ENCODE measurements at places on chromosomes 5 and 9.

DNA sequence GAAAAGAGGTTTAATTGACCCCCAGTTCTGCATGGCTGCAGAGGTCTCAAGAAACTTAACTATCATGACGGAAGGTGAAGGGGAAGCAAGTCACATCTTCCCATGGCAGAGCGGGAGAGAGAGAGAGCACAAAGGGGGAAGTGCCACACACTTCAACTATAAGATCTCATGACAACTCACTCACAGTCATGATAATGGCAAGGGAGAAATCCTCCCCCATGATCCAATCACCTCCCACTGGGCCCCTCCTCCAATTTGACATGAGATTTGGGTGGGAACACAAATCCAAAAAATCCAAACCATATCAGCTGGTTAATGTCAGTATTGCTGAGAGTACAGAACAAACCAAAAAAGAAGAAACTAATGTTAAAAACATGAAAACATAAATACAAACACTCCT lies 120.2 kb downstream of the STARD4 start:
- no peak for DNase-seq

GRCh38 chr5:44388321-44389089 lies 715 bp downstream of the FGF10 start:
- DNase-seq: no peak

GRCh38 chr9:86975606-86976005 lies 28.3 kb upstream of the GAS1 start:
- no peak for DNase-seq

DNA sequence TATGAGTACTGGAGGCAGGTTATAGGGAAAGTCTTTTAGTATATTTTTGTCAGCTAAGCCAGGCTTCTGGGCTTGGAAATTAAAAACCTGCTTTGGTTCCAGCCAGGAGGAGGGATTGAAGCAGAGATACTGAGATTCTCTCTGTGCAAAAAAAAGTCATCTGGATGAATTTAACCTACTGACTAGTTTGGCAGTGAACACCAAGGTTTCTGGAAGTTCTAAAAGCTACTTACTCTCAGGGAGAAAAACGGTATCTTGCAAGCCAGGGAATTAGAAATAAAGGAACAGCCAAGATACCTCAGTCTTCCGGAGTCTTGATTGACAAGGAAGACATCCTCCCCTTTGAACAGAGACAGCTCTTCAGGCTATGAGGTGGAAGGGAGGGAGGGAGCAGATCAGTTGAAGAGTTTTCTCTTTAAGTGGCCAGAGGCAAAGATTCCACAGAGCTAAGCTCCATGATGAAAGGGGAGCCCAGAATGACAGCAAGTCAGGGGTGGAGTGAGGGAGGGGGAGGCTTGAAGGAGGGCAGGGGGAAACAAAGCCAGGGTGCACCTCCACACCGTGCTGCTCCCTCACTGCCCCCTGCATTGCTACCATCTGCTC lies 8.3 kb upstream of the ZBTB34 start:
- DNase-seq: no peak

- no peak for DNase-seq
Observed at GRCh38 chr5:82985763-82986162, 91.4 kb downstream of the TMEM167A start.

GRCh38 chr5:74471875-74472274 lies 168.7 kb downstream of the ENC1 start:
- DNase-seq: no peak

DNA sequence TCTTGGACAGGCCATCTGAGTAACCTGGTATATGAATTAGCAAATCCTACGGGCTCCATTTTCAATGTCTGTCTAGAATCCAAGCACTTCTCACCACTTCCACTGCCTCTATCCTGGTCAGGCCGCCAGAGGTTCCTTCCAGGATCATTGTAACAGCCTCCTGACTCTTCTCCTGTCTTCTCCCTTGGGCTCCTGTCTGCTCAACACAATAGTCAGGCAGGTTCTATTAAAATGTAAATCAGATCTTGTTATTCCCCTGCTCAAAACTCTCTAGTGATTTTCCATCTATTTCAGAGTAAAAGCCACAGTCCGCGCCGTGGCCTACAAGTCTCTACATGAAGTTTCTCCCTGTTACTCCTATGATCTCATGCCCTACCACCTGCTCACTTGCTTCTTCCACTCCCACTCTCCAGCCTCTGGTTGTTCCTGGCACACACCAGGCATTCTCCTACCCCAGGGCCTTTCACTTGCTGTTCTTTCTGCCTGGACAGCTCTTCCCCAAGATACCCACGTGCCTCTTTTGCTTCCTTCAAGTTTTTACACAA lies 21.7 kb downstream of the ZNF366 start:
- DNase-seq: no peak

GRCh38 chr5:137466889-137467288 lies 32.2 kb downstream of the SPOCK1 start:
- no peak for DNase-seq

DNA sequence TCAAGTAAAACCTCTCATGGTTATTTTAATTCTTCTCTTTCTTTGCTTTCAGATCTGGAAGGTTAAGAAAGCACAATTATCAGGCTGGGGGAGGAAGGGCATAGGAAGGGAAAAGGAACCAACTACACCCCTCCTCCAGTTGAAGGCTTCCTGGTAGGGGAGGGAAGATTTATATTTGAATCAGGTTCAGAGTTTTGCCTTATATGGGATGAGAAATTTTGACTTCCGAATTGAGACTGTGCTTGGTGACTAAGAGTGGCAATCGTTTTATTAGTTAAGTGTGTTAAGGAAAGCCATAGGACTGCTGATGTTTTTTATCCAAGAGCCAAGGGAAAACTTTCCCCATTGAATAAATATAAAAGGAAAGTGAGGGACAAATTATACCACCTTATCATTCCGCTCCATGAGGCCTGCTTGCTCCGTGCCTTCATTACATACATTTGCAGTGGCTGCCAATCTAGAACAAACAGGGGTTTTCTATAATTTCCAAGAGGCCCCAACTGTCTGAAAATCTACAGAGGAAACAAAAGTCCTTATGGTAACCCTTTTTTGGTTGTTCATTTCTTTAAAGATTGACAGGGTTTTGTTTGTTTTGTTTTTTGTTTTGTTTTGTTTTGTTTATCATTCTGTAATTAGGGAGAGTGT lies 115.7 kb upstream of the EPB41L4A start:
- DNase-seq: no peak
